ENCODE measurements at places on chromosomes 16 and 17. TPM values are rescaled to one million over a fixed set of nuclear protein-coding genes. Genes with fewer than 3 reads are reported as not detected.

- DNase-seq, result no peak
These were observed 16.7 kb upstream of the MTMR4 start for GRCh38 chr17:58531122-58531521.

GRCh38 chr17:37045351-37045922 is 96.7 kb downstream of the AATF start:
- no peak for DNase-seq

- DNase-seq, result no peak
These were observed 11.1 kb upstream of the CD300LD start for GRCh38 chr17:74603037-74603635.

GRCh38 chr16:69037373-69038160 is 67.9 kb upstream of the HAS3 start:
- no peak for DNase-seq

DNA sequence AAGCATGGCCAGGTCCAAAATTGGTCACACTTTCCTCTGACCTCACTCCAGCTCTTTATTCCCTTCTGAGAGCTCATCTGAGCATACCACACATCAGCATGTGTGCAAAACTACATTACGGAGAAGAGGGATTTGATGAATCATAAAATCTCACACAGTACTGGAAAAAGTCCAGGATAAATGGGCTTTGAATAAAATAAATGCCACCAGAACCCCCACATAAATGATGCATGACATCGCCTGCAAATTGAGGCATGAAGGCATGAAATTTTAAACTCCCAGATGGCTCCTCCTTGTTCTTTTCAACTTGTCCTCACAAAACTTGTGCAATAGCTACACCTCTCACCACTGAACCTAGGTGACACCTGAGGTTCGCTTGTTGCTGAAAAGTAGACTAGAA is 439.5 kb downstream of the CA10 start:
- DNase-seq, result no peak

DNA sequence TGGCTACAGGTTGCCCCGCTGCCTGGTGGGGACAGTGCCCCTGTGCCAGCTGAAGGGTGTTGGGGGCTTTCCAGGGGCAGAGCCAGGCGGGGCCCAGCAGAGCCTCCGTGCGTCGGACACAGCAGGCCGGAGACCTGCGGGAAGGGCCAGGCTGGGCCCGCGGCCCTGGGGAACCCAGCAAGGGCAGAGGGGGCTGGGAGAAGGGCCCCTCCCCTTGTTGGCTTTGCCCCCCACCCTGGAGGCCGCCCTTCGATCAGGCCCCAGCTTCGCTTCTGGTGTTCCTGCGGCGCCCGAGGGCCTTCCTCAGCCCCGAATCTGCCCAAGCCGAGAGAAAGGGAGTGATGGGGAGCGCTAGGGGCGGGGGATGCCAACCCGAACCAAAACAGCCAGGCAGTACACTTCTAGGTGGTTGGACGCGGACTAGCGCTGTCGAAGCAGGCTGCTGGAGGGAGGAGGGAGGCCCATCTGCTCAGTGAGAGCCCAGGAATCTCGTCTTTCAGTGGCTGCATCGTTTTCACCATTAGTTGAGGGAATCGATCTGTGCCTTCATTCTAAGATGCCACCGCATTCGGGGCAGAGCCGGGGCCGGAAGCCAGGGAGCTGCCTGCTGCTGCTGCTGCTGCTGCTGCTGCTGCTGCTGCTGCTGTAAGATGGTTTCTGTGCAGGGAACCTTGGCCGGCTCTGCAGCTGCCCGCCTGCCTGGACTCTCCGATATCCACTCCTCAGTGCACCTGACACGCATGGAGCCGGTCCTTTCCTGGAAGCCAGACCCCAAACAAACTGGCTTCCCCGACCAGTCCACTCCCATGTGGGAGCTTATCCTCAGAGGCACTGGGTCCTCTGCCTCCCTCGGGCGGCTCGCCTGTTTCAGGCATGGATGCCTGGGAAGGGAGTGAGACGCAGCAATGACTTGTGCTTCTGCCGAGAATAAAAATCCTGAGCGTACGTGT is 1.7 kb downstream of the JPH3 start:
- DNase-seq, result peak; percentile 32

DNA sequence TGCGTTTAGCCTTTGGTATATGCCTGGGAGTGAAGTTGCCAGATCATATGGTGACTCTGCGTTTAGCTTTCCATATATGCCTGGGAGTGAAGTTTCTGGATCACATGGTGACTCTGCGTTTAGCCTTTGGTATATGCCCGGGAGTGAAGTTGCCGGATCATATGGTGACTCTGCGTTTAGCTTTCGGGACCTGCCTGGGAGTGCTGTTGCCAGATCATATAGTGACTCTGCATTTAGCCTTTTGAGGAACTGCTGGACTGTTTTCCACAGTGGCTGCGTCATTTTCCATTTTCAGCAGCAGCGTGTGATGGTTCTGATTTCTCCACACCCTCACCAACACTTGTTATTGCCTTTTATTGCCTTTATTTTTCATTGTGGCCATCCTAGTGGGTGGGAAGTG is 73.0 kb downstream of the OR1D5 start:
- no peak for DNase-seq

DNA sequence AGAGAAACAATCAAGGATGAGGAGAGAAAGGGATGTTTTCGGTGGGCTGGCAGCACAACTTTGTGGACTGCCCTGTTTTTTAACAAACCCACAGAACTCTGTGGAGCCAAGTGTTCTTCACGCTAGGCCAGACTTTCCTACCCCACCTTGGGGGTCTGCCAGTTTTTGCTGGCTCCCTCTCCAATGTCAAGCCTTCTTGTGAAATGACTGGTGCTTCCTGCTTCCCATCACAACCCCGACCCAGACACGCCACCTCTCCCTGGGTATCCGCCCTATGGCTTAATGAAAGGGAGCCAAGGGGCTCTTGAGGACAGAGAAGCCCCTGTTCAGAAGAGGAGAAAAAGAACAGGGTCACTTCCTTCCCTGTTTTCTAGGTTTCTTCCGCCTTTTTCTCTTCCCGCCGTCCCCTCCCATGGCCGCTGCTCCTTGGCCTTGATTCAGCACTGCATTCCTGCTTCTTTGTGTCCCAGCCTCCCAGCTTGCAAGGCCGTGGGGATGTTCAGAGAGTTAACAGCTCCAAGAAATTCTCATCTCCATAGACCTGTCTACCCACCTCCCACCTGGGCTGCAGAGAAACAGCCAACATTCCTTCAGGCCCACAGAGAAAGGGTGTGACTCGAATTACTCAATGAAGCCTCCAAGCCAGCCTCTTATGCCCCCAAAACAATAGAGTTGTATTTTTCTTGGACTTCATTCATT is 16.5 kb upstream of the SOX9 start:
- no peak for DNase-seq

DNA sequence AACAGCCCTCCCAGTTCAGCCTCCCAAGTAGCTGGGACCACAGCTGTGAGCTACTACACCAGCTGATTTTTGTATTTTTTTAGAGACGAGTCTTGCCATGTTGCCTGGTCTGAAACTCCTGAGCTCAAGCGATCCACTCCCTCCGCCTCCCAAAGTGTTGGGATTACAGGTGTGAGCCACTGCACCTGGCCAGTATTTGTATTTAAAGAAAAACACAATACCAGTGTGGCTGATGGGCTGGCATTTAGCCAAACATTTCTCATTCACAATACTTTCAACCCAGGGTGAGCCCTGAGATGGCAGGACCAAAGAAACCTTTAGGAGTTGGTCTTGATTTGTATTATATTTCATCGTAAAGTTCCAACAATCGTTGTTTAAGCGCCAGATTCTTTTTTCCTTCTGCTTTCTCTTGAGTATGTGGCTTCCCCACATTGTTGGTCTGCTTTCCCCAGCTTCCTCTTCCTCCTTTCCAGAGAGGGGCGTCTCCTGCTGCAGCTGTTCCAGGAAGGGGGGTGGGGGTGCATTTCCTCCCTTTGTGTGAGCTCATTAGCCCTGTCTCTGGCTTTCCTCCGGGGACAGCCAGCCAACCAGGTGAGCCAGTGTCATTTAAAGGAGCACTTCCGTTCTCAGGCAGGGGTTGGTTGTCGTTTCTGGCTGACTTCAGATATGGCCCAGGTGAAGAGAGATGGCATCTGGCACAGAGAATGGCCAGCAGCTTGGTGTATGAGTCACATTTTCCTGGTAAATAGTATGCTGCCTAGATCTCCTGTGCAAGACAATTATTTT is 79.9 kb downstream of the GPRC5B start:
- DNase-seq, result no peak

SMTNL2 gene
- not detected for total RNA-seq

Data from Daoy (cell line).